ENCODE measurements at places on chromosomes 5 and 9.

- H3K27ac ChIP-seq, result peak overlapping the region; percentile 22
- no peak for DNase-seq
- peaks cover 1% of the 10 kb centered on the region for H3K36me3 ChIP-seq
- H3K4me3 ChIP-seq, result no peak overlapping the region
- H3K4me1 ChIP-seq, result peaks cover 45% of the 10 kb centered on the region
Observed at GRCh38 chr9:97390791-97391406, 21.0 kb upstream of the TDRD7 start.

GRCh38 chr9:81517954-81518353 lies 171.4 kb downstream of the TLE1 start:
- H3K4me3 ChIP-seq, result no peak overlapping the region
- no peaks in the 10 kb centered on the region for H3K4me1 ChIP-seq
- no peak for DNase-seq
- no peaks in the 10 kb centered on the region for H3K36me3 ChIP-seq
- H3K27ac ChIP-seq, result no peak overlapping the region

- no peak for DNase-seq
- H3K4me1 ChIP-seq, result peaks cover 5% of the 10 kb centered on the region
- no peak overlapping the region for H3K27ac ChIP-seq
- H3K4me3 ChIP-seq, result no peak overlapping the region
- peaks cover 12% of the 10 kb centered on the region for H3K36me3 ChIP-seq
Observed at GRCh38 chr9:137266585-137267453, 10.7 kb upstream of the TOR4A start.

DNA sequence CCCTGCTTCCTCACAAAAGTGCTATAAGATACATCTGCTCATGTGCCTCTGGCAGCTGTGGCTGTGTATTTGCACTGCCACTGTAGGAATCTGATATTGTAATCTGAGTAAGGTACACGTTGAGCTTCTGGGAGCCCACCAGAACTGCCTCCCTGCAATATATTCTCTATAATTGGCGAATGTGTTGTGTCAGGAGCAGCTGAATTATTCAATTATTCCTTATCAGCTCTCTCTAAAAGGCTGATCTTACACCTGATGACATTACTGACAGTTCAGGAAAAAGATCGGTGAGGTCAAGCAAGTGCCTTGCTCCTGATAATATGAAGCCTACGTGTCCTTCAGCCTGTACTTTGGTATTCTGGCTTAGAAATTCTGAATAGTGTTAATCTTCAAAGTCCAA lies 1015.0 kb downstream of the CDH9 start:
- H3K4me1 ChIP-seq, result no peaks in the 10 kb centered on the region
- H3K36me3 ChIP-seq, result no peaks in the 10 kb centered on the region
- no peaks in the 10 kb centered on the region for H3K27me3 ChIP-seq

DNA sequence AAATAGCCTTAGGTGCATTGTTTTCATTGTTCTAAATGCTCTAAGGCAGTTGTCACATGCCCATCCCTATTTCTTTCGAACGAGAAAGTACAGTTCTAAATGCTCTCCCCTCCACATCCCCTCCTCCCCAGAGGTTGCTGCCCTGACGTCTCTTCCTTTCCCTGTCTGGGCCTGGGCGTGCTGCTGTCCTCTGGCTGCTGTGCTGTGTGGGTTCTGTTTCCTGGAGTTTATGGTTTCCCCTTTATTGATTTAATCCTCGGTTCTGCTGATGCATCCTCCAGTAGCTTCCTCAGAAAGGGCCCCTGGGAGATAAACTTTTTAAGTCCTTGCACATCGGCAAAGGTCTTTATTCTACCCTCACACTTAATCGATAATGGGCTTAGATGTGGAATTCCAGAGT lies 48.8 kb downstream of the MVB12B start:
- DNase-seq, result no peak
- peaks cover 25% of the 10 kb centered on the region for H3K4me1 ChIP-seq
- H3K4me3 ChIP-seq, result no peak overlapping the region
- peaks cover 7% of the 10 kb centered on the region for H3K27me3 ChIP-seq
- no peak overlapping the region for H3K27ac ChIP-seq

GRCh38 chr9:135803441-135803840 lies 101.5 kb downstream of the KCNT1 start:
- H3K4me1 ChIP-seq, result no peaks in the 10 kb centered on the region
- H3K36me3 ChIP-seq, result no peaks in the 10 kb centered on the region
- no peak for DNase-seq
- H3K27me3 ChIP-seq, result peaks cover 3% of the 10 kb centered on the region

- no peak overlapping the region for H3K27ac ChIP-seq
- H3K27me3 ChIP-seq, result no peaks in the 10 kb centered on the region
- peaks cover 23% of the 10 kb centered on the region for H3K36me3 ChIP-seq
Observed at GRCh38 chr5:102946414-102946813, 173.5 kb downstream of the GIN1 start.

DNA sequence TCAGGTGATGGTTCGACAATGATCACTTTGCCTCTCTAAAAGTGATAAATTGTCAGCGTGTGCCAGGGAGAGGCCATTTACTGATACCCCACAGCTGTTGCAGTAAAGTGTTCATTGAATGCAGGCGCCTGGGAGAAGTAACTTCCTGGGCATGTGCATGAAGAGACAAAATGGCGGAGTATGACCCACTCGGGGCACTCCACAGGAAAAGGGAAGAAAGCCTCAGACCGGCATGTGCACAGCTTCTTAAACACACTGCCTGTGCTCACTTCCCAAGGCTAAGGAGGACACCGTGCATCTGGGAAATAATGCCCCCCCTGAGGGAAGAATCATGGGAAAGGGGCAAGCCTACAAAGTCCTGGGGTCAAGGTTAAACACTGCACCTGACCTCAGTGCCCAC lies 329.5 kb downstream of the ICE1 start:
- no peak overlapping the region for H3K27ac ChIP-seq
- H3K4me1 ChIP-seq, result peaks cover 25% of the 10 kb centered on the region
- H3K36me3 ChIP-seq, result no peaks in the 10 kb centered on the region
- peaks cover 2% of the 10 kb centered on the region for H3K27me3 ChIP-seq

GRCh38 chr5:140287801-140288521 lies 14.9 kb downstream of the PFDN1 start:
- H3K4me1 ChIP-seq, result peaks cover 51% of the 10 kb centered on the region
- no peak overlapping the region for H3K27ac ChIP-seq
- no peaks in the 10 kb centered on the region for H3K27me3 ChIP-seq
- no peak for DNase-seq
- peaks cover 9% of the 10 kb centered on the region for H3K36me3 ChIP-seq
- no peak overlapping the region for H3K4me3 ChIP-seq

DNA sequence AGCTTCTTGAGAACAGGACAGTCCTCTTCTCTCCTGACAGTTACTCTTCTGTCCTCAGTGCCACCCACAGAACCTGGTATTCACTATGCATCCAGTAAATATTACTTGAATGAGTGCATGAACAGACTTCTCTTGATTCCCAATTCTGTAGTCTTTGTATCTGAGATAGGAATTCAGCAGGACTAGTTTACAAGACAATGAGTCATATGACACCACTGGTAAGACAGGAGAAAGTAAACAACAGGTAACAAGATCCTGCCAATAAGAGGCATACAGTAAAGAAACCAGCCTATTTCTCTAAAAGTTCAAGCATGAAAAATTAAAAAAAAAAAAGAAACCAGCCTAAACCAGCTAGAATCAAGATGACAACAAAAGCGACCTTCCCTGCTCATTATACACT lies 6.2 kb downstream of the ZNF883 start:
- H3K4me1 ChIP-seq, result no peaks in the 10 kb centered on the region
- H3K36me3 ChIP-seq, result peaks cover 1% of the 10 kb centered on the region
- no peak overlapping the region for H3K4me3 ChIP-seq
- DNase-seq, result no peak

- DNase-seq, result no peak
- no peak overlapping the region for H3K27ac ChIP-seq
- H3K36me3 ChIP-seq, result no peaks in the 10 kb centered on the region
- no peaks in the 10 kb centered on the region for H3K4me1 ChIP-seq
- H3K27me3 ChIP-seq, result no peaks in the 10 kb centered on the region
- H3K4me3 ChIP-seq, result no peak overlapping the region
Observed at GRCh38 chr5:28082610-28083009, 1044.2 kb upstream of the CDH9 start.

DNA sequence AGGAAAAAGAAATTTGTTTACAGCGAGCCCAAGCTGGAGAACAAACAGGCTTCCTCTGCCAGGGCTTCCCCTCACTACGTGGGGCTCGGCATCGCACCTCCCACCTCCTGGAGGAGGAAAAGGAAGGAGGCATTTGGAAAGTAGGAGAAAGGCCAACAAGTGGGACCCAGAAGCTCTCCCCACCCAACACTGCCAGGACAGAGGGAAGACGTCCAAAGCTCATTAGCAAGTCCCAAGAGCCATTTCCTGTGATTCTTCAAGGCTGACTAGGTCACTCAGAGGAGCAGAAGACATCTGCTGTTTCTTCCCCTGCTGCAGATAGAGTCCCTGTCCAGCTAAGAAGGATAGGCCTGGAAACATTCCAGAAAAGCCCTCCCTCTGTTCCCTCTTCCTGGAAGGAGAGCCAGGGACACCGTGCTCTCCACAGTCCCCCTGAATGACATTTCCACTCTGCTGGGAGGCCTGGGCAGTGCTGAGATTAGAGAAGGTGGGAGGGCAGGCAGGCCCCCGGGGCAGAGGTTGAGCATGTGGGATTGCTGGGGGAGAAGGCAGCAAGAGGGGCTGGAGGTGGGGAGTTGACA lies 57.0 kb upstream of the NEURL1B start:
- H3K4me3 ChIP-seq, result no peak overlapping the region
- DNase-seq, result no peak
- H3K36me3 ChIP-seq, result no peaks in the 10 kb centered on the region
- H3K27ac ChIP-seq, result no peak overlapping the region
- peaks cover 6% of the 10 kb centered on the region for H3K27me3 ChIP-seq
- no peaks in the 10 kb centered on the region for H3K4me1 ChIP-seq

- H3K27me3 ChIP-seq, result peaks cover 2% of the 10 kb centered on the region
- no peaks in the 10 kb centered on the region for H3K4me1 ChIP-seq
Observed at GRCh38 chr5:6543830-6544560, 88.8 kb downstream of the NSUN2 start.

DNA sequence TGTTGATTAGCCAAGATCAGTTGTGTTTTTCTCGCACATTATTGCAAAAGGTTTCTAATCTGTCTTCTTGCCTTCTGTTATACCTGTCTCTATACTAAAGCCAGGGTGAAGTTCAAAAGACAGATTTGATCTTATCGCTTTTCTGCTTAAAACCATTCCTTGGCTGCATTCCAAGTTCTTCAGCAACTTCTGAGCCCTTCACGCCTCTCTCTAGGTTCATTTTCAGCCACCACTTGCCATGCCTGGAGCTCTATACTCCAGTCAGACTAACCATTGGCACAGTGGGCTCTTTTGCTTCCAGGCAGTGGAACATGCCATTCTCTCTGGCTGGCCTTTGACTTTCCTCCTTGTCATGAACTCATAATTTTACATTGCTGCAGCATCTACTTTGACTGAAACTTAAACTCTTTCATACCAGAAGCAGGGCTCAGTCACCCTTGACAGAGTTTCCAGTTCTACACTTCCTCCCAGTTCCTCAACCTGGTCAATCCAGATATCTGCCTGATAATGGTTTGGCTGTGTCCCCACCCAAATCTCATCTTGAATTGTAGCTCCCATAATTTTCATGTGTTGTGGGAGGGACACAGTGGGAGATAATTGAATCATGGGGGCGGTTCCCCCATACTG lies 114.4 kb downstream of the SLC12A2 start:
- no peak overlapping the region for H3K4me3 ChIP-seq
- H3K27me3 ChIP-seq, result peaks cover 10% of the 10 kb centered on the region
- H3K27ac ChIP-seq, result no peak overlapping the region
- H3K4me1 ChIP-seq, result peaks cover 27% of the 10 kb centered on the region
- no peak for DNase-seq
- no peaks in the 10 kb centered on the region for H3K36me3 ChIP-seq

GRCh38 chr9:5292141-5292540 lies 12.4 kb downstream of the RLN2 start:
- no peaks in the 10 kb centered on the region for H3K4me1 ChIP-seq
- H3K36me3 ChIP-seq, result no peaks in the 10 kb centered on the region
- no peak overlapping the region for H3K27ac ChIP-seq
- H3K4me3 ChIP-seq, result no peak overlapping the region

DNA sequence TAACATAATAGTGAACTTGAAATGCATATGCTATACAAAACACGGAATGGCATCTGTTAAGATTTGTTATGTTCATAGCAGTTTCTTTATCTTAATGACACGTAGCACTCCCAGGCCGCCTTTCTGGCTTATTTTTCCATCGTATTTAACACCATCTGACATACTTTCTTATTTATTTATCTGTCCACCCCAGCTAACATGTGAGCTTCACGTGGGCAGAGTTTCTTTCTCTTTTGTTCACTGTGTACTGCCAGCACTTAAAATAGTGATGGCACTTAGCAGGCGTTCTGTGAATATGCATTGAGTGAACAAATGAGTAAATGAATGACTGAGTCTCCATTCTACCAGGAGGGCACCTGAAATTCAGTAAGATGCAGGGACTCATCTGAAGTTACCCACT lies 29.4 kb upstream of the SYNPO start:
- no peak overlapping the region for H3K4me3 ChIP-seq
- H3K4me1 ChIP-seq, result no peaks in the 10 kb centered on the region
- no peak overlapping the region for H3K27ac ChIP-seq

GRCh38 chr5:153136910-153137614 lies 353.4 kb upstream of the GRIA1 start:
- H3K4me1 ChIP-seq, result no peaks in the 10 kb centered on the region
- no peak overlapping the region for H3K27ac ChIP-seq
- DNase-seq, result no peak
- H3K27me3 ChIP-seq, result no peaks in the 10 kb centered on the region
- no peak overlapping the region for H3K4me3 ChIP-seq

- no peak for DNase-seq
- peaks cover 48% of the 10 kb centered on the region for H3K36me3 ChIP-seq
- no peak overlapping the region for H3K4me3 ChIP-seq
- H3K27me3 ChIP-seq, result no peaks in the 10 kb centered on the region
Observed at GRCh38 chr9:2785060-2785950, 58.6 kb downstream of the PUM3 start.

- no peaks in the 10 kb centered on the region for H3K36me3 ChIP-seq
- no peak overlapping the region for H3K27ac ChIP-seq
- H3K27me3 ChIP-seq, result no peaks in the 10 kb centered on the region
- H3K4me1 ChIP-seq, result no peaks in the 10 kb centered on the region
- H3K4me3 ChIP-seq, result no peak overlapping the region
Observed at GRCh38 chr9:107779731-107780130, 290.2 kb upstream of the KLF4 start.

- peaks cover 6% of the 10 kb centered on the region for H3K36me3 ChIP-seq
- peaks cover 53% of the 10 kb centered on the region for H3K4me1 ChIP-seq
- H3K4me3 ChIP-seq, result no peak overlapping the region
- H3K27me3 ChIP-seq, result no peaks in the 10 kb centered on the region
- H3K27ac ChIP-seq, result peak overlapping the region; percentile 38
- DNase-seq, result no peak
Observed at GRCh38 chr9:109919736-109920408, 139.9 kb downstream of the PALM2AKAP2 start.

DNA sequence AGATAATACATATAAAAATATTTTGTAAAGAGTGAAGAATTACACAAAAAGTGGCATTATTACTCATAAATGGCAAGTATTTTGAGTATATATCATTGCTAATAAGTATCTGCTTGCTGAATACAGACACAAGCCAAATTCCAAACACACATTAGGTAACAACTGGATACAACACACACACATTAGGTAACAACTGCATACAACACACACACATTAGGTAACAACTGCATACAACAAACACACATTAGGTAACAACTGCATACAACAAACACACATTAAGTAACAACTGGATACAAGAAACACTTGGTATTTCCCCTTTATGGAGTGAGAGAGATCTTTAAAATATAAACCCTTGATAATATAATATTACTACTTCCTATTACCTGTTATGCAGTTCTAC lies 13.2 kb downstream of the LRRC14B start:
- peaks cover 7% of the 10 kb centered on the region for H3K4me1 ChIP-seq
- DNase-seq, result no peak
- no peaks in the 10 kb centered on the region for H3K27me3 ChIP-seq
- H3K4me3 ChIP-seq, result no peak overlapping the region
- peak overlapping the region; percentile 49 for H3K27ac ChIP-seq
- H3K36me3 ChIP-seq, result peaks cover 24% of the 10 kb centered on the region
